NCI-H146 (cell line): ENCODE measurements at places on chromosomes 7 and 10.

DNA sequence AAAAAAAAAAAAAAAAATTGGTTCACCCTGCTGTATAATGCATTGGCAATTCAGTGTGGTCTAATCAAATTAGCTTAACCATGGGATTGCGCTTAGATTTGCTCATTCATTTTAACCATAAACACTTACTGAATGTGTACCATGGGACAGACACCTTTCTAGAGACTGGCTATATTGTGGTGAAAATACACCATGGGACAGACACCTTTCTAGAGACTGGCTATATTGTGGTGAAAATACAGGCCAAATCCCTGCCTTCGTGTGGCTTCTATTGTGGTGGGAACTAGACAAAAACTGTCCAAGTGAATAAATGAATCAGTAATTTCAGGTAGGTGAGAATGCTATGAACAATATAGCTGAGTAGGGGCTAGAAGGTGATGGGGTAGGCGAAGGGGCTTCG lies 10.2 kb upstream of the REPIN1 start:
- DNase-seq, result no peak

- DNase-seq, result peak; percentile 15
Measured at GRCh38 chr7:29883462-29884398, 77.4 kb downstream of the WIPF3 start.

GRCh38 chr7:121328508-121329190 lies at the start of gene WNT16:
WNT16 (plus strand) TSS chr7:121329000; CDS start chr7:121329293, 293 bp downstream.
- DNase-seq, result no peak

GRCh38 chr10:51696251-51696650 lies 3.1 kb downstream of the CSTF2T start:
- no peak for DNase-seq

GRCh38 chr10:132698211-132698751 lies 87.7 kb downstream of the NKX6-2 start:
- no peak for DNase-seq

- no peak for DNase-seq
Measured at GRCh38 chr10:61314273-61314672, 138.9 kb downstream of the TMEM26 start.

- DNase-seq, result no peak
Measured at GRCh38 chr10:58556516-58557165, 44.0 kb downstream of the BICC1 start.

DNA sequence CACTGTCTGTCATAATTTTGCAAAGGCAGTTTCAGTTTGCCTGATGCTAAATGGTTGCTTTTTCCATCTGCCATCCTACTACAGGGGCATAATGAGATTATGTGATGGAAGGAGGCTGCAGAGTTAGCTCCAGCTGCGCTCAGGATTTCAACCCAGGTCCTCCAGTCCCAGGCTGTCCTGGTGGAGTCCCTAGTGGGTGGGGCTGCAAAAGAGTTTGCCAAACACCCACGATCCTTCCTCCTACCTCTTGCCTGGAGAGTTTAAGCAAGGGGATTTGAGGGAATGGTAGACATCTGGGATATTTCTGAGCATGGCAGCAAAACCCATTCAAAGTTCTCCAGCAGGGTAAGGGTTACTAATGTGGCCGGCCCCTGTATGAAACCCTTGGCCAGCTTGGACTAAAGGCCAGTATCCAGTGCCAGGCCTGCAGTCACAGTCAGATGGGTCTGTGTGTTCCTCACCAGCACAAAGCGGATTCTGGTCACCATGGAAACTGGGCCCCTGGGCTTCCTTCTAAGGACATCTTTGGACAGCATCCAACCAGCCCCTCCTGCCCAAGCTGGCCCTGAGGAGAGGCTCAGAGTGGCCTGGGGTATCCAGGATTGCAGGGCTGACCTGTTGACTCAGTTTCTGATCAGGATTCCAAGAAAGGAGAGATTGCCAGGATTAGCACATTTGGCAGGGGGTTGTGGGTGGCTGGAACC lies 42.7 kb upstream of the CHST3 start:
- DNase-seq, result peak; percentile 18

GRCh38 chr10:130485958-130486895 lies 350.0 kb downstream of the GLRX3 start:
- DNase-seq, result no peak

DNA sequence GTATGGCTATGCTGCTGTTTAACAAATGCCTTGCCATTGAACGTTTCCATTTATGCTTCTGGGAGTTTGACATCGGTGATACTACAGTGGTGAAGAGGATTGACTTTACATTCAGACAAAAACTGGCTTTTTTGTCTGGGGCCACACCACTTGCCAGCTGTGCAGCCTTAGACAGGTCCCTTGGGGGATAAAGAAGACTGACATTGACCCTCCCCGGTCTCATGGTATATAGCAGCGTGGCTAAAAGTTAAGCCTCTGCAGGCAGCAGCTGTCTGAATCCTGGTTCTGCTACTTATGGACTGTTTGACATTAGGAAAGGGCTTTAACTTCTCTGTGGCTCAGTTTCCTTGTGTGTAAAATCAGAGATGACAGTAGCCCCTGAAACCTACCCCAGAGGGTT lies 42.0 kb upstream of the PTF1A start:
- no peak for DNase-seq

GRCh38 chr7:17311952-17312351 lies 13.5 kb downstream of the AHR start:
- no peak for DNase-seq

- no peak for DNase-seq
Measured at GRCh38 chr10:119502209-119502608, 40.3 kb downstream of the RGS10 start.
